ENCODE measurements at places on chromosomes 13 and 19.

- DNase-seq: no peak
These were observed 74.7 kb downstream of the KLF5 start for GRCh38 chr13:73133531-73133930.

- no peak for DNase-seq
These were observed 555.2 kb upstream of the MIR17HG start for GRCh38 chr13:90792335-90792734.

GRCh38 chr13:24153979-24154701 lies 6.4 kb upstream of the SPATA13 start:
- no peak for DNase-seq

GRCh38 chr13:39385621-39386231 lies 217.3 kb downstream of the LHFPL6 start:
- no peak for DNase-seq

- no peak for DNase-seq
These were observed 1392.0 kb upstream of the ATXN8OS start for GRCh38 chr13:68715651-68716050.

DNA sequence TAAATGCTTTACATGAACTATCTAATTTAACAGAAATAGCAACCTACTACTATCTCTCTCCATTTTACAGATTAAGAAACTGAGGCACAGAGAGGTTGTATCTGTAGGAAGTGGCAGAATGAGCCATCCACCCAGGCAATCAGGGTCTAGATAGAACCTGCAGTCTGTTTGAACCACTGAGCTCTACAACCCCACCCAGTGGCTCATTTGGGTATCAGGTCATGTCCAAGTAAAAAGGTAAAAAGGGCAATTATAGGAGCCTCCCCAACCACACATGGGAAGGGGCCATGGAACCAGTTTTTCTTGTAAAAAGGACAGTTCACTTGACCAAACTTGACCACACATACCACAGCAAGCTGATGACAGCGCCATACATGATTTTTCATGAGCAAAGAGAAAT lies 92.9 kb upstream of the SGCG start:
- no peak for DNase-seq

DNA sequence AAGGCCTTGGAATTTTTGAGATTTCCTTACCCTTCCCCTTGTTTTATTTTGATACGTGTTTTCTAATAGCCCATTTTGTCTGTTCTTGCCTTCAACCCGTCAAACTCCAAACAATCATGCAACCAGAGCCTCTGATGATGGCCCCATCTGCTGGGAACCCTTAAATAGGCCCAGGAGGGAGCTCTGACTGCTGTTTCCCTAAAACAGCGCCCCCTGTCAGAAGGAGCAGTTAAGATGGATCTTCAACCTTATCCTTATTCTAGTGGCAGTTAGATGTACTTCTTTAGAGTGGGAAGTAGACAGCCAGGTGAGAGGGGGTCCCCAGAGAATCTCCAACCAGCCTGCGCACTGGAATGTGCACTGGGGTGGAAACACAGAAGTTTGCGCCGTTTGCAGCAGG lies 1031.0 kb upstream of the PCDH9 start:
- DNase-seq: no peak

DNA sequence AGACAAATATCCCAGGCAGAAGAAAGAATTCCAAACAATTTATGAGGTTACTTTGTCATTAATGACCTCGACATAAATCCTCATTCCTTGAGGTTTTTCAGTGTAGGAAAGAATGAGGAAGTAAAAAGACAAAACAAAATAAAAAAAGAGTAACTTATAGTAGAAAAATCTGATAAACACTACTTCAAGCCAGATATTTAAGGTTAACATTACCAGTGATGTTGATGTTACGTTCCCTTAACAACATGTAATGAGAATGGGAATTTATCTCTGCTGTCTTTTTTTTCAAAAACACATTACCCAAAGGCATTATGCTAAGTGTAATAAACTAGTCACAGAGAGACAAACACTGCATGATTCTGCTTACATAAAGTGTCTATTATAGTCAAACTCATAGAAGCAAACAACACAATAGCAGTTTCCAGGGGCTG lies 935.1 kb downstream of the SLITRK1 start:
- no peak for DNase-seq

GRCh38 chr19:35929876-35930275 lies 6.3 kb upstream of the LRFN3 start:
- no peak for DNase-seq

DNA sequence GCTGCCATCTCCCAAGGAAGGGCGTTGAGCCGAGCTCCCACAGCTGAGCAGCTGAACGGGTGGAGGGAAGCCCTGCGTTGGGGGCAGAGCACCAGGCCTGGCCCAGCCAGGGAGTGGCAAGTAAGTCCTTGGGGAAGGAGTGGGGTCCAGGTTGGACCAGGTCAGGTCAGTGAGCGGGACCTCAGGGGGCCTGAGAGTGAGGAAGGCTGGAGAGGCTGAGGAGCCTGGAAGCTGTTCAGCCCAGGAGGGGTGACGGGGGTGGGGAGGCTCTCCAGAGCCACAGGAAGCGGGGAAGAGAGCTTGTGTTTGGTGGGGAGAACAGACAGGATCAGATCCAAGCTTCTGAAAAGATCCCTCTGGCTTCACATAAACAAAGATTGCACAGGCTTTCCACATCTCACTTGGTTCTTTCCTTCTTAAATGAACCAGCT lies 55.4 kb upstream of the ATP12A start:
- DNase-seq: no peak

Data from AG09319 (cell line).